Naive thymus-derived CD8-positive, alpha-beta T cell (primary cell): ENCODE measurements at places on chromosomes 2 and 18.
A peak's percentile ranks its signal among the peaks of the same experiment; 100 is the strongest.

DNA sequence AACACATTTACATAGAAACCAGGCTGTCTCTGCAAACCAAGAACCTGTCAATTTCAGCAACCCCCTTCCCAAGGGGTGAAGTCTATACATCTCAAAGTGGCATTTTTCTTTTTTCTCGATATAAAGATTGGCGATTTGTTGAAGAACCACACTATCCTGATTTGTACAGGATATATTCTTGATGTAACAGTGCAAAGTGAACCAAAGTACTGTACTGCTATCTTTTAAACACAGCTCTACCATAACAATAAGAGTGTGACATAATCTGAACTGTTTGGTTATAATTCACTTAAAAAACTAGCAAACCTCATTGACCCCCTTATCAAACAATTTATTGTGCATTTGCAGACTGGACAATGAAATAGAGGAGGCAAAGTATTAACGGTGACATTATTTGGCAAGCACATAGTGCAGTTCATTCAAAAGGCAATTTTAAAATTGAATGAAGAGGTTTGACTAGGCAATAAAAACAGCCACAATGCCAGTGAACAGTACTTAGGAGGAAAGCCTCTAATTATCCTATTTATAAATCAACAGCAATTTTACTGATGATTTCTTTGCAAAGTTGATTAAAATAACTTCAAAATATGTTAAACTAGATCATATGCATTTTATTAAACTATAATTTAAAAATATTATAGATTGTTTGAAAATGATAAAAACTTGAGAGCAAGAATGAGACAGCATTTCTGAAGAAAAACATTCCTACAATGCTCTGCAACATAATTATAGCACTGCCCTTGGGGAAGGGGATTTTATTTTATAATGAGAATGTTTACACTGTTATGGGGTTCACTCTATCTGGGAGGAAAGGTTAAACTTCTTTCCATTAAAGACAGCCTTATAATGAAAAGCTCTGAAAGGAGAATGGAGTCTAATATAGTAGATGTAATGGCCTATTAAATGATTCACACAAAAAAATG, 440.9 kb downstream of the ZEB2 start:
- DNase-seq = no peak

GRCh38 chr2:100817388-100817985, 2.5 kb upstream of the NPAS2 start:
- DNase-seq = no peak

DNA sequence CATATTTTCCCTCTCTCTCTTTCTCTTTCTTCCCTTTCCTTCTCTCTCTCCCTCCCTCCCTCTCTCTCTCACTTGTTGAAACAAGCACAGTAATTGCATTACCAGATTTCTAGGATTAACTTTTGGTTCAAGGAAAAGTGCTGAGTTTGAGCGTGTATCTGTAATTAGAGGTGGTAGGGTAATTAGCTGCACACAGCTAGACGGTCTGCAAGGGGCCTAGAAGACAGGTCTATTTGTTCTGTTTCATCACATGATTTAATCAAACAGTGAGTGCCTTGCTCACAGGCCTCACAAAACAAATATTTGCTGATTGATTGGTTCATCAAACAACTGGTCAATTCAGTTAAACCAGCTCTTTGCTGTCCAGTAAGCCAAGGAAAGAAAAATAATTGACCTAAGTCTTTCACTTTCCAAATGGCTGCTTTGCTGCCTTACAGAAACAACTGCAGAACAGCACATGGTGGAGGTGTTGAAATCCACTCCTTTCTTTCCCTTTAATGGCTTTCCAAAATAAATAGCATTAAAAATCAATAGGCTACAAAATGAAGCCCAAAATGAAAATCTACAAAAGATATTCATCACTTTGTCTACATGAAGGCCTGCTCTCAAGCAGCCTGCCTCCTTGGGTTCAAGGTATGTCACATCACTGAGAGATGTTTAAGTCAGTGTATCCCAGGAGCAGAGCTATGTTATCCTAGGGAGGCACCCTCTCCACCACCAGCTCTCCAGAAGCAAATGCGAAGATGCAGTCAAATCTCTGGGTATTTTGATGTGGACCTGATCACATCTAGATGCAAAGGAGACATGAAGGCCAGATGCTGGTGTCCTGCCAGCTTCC, 264.4 kb upstream of the SIX2 start:
- DNase-seq = no peak

GRCh38 chr18:35933982-35934381, 38.5 kb upstream of the RMP24 start:
- DNase-seq = no peak

DNA sequence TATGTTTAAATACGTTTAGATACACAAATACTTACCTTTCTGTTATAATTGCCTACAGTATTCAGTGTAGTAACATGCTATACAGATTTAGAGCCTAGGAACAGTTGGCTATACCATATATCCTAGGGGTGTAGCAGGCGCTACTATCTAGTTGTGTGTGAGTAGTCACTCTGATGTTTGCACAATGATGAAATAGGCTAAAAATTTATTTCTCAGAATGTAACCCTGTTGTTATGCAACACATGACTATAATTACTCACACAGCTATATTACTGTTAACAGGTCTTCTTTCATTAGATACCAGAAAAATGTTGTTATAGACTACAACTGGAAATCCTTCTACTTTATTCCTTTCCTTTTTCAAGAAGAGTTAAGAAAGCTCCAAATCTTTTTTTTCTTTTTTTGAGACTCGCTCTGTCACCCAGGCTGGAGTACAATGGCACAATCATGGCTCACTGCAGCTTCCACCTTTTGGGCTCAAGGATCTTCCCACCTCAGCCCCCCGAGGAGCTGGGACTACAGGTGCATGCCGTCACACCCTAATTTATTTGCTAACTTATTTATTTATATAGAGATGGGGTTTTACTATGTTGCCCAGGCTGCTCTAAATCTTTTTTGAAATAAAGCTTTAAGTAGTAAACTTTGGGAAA, 48.5 kb downstream of the C2orf74 start:
- DNase-seq = no peak

DNA sequence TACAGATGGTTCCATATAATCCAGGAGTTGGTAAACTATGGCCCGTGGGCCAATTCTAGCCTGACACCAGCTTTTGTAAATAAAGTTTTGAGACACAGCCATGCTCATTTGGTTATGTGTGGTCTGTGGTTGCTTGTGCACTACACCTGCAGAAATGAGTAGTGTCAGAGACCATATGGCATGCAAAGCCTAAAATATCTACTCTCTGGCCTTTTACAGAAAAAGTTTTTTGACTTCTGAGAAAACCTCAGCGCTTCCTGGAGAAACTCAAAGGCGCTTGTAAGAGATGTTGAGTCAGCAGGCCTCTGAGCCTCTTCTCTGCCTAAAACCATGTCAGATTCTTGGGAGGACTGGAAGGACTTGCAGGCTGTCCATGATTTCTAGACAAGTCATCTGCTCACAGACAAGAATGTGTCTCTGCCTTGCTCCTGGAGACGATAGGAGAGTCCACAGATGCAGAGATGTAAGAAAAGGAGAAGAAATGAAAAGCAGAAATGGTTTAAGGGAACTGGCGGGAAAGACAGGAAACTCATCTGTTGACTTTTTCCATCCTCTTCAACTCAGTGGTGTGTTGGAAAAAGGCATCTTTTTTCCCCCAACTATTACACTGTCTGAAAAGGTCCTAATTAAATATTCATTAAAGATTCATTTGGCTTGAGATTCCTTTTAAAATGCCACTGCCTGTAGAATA, 5.2 kb downstream of the TTC39C start:
- peak; percentile 36 for DNase-seq

GRCh38 chr2:43175876-43176275, 50.5 kb downstream of the ZFP36L2 start:
- no peak for DNase-seq

GRCh38 chr2:209662021-209662420, 109.6 kb upstream of the UNC80 start:
- DNase-seq = no peak
